ENCODE measurements at places on chromosomes 1 and 21.

GRCh38 chr1:54460861-54461387 lies 54.7 kb upstream of the SSBP3 start:
- DNase-seq = no peak

DNA sequence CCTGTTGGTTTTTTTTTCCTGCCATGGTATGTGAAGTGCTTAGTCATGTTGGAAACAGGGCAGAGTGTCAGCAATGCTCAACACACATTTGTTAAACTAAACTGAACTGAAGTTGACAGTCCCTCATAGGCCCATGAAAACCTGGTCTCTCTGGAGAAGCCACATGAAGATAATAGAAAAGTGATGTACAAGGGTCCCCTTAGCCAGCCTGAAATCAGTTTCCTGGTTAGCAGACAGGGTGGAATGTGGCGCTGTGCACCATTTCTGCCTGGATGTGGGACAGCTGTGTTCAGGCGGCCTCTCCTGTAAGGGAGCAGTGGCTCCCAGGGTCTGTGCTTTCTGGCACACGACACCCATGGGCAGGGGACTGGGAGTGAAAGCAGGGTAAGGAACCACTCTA lies 9.9 kb upstream of the CHI3L1 start:
- DNase-seq = no peak

DNA sequence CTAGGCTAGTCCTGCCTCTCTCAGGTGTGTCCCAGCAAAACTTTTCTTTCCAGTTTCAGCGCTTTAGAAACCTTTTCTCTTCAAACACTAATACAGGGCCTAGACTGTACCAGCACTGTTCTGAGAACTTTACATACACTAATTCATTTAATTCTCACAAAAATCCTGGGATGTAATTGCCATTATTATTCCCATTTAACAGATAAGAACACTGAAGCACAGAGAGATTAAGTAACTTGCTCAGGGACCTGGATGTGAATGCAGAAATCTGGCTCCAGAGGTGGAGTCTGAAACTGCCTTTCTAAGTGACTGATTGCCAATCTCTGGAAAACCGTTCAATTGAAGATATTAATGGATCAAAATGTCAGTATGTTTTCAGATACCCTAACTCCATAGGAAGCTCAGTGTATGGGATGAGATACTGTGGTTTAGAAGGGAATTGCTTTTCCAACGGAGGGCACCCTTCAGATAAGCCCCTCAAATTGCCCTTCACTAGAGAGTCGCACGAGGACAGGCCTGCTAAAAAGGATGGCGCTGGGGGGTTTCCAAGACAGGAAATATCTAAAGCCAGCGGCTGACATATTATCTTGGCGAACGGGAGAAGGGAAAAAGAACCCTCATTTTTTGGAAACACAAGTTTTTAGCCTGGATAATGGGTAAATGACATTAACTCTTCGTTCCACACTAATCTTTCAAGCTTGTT lies 698 bp upstream of the UCK2 start:
- no peak for DNase-seq

GRCh38 chr1:163230827-163231226 lies 28.1 kb upstream of the RGS5 start:
- DNase-seq = no peak

DNA sequence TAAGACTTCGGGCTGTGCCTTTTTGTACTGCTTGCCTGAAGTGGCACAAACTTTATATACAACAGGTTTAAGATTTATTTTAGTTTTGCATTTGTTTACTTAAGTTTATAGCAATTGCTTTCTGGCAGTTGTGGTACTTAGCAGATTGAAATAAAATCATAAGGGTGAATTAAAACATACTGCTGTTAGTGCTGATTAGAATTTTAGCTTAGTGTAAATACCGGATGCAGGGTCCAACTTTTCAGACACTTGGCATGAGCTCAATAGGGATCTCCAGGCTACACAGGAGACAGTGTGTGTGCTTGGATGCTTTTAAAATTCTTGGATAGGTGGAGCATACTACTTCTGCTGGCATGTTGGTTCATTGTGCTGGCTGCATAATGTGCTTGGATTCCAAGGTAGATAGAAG lies 159.6 kb downstream of the NFIA start:
- no peak for DNase-seq

DNA sequence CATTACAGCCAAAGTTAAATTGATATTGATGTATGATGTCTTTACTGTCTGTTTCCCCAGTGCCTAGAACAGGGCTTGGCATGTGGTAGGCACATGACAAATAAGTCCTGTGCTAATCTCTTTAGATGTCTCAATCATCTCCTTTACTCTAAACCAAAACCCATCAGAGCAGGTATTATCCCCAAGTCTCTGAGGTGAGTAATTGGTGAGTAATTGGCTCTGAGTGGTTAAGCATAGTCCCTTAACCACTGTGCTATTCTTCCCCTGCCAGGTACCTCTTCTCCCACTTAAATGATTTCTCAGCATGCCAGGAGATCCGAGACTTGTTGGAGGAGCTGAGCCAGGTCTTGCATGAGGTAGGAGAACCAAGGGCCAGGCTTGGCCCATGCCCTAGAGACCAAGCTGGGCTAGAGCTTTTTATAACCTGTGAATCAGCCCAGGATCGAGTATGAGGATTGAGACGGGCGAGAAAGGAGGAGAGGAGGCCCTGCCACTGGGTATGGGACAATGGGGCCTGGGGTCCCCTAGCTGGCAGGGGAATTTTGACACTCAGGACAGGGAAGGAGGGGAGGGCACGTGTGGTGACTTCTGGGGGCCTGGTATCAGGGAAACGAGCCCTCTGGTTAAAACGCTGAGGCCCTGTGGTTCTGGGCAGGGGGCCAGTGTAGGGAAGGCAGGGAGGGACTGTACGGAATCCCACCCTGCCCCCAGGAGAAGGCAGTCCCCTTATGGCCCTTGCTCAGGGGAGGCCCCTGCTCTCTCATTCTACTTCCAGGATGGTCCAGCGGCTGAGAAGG lies 4.5 kb downstream of the CNKSR1 start:
- DNase-seq = no peak

DNA sequence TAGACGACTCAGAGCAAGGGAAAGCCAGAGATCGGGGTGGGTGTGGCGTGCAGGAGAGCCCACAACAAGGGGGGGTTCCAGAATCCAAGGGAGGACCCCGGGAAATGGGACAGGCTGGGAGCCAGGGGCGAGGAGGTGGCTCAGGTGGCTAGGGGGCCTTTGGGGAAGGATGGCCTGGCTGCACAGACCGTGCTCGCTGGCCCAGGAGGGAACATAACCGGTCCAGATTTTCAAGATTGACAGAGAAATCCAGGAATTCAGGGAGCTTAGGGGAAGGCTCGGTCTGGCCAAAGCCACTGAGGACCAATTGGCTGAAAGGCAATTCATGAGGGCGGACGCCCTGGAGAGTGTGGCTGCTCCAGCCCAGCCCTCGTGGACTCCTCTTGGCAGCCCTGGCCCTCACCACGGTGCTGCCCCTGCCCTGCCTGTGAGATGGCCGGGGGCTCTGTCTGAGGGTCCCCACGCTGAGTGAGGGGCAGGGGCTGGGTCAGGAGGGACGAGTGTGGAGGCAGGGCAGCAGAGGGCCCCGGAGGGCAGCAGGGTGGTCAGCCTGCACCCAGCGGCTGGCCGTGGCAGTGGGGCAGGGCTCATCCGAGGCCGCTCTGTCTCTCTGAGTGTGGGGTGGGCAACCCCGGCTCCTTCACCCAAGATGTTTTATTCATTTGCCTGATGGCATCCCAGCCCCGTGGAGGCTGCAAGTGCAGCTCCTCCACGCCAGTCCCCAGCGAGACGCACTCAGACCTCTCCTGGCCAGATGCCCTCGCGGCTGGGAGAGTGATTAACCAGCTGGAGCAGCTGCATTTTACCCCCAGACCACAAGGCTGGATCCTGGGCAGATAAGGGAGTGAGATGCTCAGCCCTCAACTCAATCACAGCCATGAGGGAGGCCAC lies 5.6 kb upstream of the LRRC3 start:
- no peak for DNase-seq

- DNase-seq = no peak
Observed at GRCh38 chr1:90210633-90211491, 216.0 kb downstream of the ZNF326 start.

GRCh38 chr1:160540859-160541233 lies 17.8 kb upstream of the SLAMF6 start:
- DNase-seq = no peak

- no peak for DNase-seq
Observed at GRCh38 chr21:38796424-38796823, 9.3 kb upstream of the ETS2 start.

GRCh38 chr1:201229095-201229494 lies 38.5 kb downstream of the IGFN1 start:
- no peak for DNase-seq

GRCh38 chr21:45997495-45998275 lies 16.1 kb downstream of the COL6A1 start:
- no peak for DNase-seq

DNA sequence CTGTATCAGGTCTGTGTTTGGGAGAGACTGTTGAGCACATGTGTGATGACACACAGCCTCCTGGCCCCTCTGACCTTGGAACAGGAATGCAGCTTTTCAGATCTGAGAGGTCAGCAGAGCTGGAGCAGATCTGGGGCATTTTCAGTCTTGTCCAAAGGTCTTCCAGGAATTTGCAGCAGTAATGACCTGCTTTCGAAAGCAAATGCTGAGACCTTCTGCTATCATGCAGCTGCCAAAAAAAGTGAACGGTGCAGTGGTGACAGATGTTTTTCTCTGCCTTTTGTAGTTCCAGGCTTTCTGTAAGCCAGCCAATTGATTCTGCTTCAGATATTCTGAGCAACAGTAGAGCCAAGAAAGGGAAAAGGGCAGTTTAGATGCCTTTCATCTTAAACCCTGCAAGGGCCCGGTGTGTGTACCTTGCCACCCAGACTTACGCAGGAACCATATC lies 137.8 kb upstream of the COA6 start:
- no peak for DNase-seq

DNA sequence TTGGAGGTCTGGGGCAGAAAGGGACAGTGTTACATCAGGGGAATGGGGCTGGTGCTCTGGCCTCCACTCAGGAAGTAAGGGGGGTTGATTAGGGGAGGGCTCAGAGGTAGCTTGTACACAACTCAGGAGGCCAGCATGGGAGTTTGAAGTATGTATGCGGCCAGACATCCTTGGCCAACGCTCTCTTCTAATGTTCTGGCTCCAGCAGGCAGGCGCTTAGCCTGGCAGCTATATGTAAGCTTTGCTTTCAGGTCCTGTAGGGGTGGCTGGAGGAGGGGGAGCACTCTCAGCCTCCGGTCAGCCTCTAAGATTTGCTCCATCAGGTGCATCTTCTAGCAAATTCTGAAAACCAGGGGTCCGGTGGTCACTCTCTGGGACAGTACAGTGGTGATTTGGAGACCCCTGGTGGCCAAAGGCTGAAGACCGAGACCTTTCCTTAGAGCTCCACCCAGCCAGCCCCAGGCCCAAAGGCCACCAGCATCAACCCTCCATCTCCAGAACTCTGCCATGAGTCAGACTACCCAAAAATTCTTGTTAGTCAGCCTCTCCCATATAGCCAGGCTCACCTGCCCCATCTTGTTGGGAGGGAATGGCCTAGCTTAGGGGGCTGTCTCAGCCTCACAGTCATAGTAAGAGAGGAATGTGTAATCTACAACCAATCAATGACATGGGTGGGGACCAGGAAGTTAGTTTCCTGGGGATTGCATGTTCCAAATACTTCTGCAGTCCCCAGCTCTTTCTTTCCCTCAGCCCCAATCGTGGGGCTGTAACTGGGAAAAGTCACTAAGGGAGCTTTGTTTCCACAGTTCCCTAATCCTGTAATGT lies 9.7 kb upstream of the COL8A2 start:
- DNase-seq = no peak

- DNase-seq = no peak
Observed at GRCh38 chr21:45258466-45258865, 29.2 kb downstream of the POFUT2 start.

DNA sequence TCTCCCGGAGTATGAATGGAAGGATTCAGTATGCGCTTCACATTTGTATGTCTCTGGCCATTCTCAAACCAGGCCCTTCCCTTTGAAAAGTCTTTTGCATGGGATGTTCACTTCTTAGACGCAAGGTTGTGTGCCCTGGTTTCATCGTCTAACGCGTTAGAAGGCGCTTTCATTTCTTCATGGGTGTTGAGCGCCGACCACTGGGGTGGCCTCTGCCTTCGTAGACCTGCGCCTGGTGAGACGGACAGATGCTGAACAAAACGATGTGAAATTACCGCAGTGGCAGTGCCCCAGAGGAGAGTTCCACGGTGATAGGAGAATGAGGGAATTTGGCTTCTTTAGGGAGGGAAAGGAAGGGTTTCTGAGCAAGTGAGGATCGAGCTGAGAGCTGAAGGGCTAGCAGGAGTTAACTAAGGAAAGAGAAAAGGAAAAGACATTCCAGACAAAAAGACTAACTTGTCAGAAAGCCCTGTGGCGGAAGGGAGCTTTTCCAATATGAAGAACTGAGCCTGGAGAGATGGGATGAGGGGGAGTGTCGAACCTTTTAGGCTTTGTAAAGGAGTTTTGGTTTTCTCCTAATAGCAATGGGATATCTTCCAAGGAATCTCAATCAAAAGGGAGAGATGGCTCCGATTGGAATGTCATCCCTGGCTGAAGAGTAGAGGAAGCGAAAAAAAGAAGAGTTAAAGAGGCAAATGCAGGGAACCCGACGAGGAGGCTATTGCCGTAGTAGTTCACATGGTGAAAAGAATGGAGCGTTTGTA lies 951 bp downstream of the GGPS1 start:
- DNase-seq = peak; percentile 35

DNA sequence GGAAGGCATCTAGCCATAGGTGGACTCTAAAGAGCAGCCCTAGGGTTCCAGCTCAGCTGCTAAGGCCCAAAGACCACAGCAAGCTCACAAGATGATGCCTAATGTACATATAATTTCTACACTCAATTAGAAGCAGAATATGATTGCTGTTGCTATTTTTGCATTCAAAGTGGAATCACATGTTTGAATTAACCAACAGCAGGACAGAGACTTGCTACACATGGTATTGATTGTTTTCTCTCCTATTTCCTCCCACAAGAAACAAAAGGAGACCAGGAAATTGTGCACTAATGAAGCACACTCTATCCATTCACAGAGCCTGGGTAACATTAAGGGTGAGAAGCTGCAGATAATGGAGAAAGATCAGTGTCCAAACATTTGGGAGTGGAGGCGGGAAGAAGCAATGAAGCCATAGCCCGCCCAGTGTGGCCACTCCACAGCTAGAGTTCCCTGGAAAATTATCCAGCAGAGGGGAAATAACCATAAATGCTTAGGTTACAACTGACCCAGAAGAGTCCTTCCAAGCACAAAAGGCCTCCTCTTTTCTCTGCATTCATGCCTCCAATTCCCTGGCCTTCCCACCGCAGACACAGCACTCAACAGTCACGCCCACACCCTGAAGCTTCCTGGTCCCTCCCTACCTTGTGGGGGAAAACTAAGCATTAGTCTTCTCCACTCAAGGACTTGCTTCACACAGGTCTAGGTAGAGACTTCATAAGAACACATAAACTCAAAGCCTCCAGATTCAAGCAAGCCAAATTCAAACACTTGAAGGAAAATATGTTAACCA lies 7.5 kb downstream of the CNN3 start:
- no peak for DNase-seq

GRCh38 chr1:218565377-218565776 lies 220.2 kb downstream of the TGFB2 start:
- no peak for DNase-seq

GRCh38 chr1:36062315-36062714 lies 21.6 kb upstream of the TEKT2 start:
- no peak for DNase-seq

All from Panc1 (cell line).